ENCODE measurements at places on chromosomes 3 and 15.

- DNase-seq = no peak
Measured at GRCh38 chr3:152835601-152836102, 721 bp downstream of the P2RY1 start.

DNA sequence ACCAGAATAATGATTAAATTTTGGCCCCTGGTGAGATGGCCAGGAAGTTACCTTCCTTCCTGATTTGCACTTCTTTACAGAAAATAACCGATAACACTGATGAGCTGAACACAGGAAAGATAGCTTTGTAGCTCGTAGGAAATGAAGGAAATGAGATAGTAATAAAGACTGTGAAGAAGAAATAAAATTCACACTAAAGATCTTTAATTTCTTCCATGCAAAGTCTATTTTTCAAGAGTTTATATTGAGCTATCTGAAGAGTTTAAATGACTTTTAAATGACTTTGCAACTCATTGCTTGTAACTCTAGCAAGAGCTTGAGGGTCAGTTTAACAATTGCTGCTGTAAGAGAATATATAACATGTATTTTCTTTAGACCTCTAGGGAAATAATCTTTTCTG lies 543.0 kb downstream of the UNC13C start:
- no peak for DNase-seq

GRCh38 chr3:192867645-192868044 lies 50.0 kb downstream of the MB21D2 start:
- DNase-seq = no peak

GRCh38 chr3:14503033-14503705 lies 37.0 kb downstream of the GRIP2 start:
- DNase-seq = no peak

DNA sequence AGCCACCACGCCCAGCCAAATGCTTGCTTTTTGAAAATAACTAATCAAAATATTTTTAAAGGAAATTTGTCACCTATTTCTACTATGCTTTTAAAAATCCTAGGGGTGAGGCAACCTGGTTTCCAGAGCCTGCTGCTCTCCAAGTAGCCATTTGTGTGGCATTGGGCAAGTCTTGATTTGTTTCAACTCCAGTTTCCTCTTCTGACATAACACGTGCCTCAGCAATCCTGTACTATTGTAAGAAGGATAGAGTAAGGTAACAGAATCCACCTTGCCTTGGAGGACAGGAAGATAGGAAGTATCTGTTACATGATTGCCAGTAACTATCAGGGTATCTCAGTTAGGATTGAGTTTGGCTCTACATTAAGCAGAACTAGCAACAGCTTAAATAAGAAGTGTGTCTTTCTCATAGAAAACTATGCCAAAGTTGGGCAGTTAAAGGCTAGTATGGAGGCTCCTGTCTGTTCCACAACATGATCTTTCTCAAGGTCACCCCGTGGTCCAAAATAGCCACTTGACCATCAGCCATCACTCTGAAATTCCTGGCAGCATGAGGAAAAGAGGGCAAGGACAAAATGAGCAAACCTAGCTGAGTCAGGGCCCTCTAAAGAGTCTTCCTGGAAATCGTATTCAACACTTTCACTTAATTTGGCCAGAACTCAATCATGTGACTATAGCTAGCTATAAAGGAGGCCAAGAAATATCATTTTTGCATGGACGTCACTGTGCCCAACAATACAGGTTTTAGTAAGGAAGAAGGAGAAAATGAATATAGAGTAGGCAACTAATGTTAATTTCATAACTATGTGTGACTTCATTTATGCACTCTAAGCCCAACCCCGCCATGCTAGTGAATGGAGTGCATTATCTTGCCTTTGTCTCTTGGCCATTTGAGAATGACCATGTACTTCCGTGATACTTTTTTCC lies 66.1 kb downstream of the HMG20A start:
- no peak for DNase-seq

- DNase-seq = peak; percentile 55
Measured at GRCh38 chr15:55168350-55168974, 28.3 kb downstream of the RSL24D1 start.

- DNase-seq = no peak
Measured at GRCh38 chr3:53703630-53704362, 142.4 kb downstream of the CHDH start.

- no peak for DNase-seq
Measured at GRCh38 chr3:64074060-64074459, 50.8 kb upstream of the PSMD6 start.

DNA sequence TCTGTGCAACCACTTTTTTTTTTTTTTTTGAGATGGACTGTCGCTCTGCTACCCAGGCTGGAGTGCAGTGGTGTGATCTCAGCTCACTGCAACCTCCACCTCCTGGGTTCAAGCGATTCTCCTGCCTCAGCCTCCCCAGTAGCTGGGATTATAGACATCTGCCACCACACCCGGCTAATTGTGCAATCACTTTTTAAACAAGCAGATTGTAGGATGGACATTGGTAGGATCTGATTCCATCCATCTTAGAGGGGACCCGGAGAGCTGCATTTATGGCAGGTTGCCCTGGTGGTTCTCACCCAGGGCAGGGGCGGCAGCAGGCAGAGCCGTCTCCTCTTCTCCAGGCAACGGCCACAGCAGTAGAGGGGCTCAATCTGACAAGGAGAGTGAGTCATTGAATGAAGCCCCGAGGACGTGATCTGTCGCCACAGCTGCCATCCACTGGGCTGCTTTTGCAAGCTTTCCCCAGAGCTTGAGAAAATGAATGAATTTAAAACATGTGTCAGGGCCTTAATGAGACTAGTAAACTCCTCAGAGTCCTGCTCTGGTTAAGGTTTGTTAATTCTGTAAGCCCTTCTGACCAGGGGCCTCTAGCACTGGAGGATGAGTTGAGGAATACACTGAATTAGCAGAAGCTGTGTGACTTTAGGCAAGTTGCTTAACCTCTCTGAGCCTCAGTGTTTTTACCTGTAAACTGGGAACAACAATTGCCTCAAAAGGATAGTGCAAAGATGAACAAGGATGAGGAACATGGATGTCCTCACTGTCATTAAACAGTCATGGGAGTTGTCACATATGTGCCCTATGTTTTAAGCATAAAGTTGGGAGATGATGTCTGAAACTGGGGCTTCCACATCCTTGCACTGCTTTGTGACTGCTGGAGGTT lies 129.1 kb downstream of the ASB7 start:
- DNase-seq = no peak

DNA sequence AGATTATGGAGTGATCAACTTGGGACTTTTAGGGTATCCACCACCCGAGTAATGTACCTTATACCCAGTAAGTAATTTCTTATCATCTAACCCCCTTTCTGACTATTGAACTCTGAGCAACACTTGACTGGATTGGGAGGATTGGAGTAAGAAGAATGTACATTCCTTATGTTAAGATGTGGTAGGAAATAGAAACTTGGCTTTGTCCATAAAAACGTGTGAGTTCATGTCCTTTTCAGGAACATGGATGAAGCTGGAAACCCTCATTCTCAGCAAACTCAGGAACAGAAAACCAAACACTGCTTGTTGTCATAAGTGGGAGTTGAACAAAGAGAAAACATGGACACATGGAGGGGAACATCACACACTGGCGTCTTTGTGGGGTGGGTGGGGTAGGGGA lies 112.3 kb downstream of the PTPRG start:
- DNase-seq = no peak

- no peak for DNase-seq
Measured at GRCh38 chr15:99167640-99168039, 62.8 kb downstream of the SYNM start.

GRCh38 chr3:17927036-17927435 lies 184.6 kb upstream of the TBC1D5 start:
- no peak for DNase-seq

DNA sequence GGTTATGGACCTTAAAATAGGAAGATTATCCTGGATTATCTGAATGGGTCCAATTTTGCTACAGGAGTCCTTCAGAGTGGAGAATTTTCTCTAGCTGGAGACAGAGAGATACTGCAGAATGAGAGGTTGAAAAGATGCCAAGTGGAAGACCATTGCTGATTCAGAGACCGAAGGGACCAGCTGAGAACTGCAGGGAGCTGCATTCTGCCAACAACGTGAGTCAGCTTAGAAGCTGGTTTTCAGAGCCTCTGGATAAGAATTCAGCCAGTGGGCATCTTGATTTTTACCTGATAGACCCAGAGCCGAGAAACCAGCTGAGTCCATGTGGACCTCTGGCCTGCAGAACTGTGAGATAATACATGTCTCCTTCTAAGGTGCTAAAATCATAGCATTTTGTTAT lies 234.0 kb downstream of the NR2F2 start:
- no peak for DNase-seq

DNA sequence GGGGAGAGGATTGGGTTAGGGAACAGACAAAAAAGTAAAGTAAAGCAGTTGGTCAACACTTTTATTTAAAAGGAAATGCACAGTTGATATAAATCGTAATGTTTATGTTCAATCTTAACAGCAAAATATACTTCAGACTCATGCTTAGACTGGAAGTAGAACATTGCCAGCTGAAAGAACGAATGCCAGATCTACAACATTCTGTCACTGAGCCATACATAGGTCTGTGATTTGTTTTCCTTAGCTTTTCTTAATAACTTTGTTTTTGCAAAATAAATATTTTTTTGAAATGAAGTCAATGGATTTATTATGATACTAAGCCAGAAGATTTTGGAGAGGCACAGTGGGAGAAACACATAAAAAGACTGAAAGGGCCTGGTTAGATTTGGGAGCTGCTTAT lies 62.0 kb downstream of the LEKR1 start:
- no peak for DNase-seq

GRCh38 chr3:9917820-9918219 lies 922 bp downstream of the IL17RC start:
- DNase-seq = no peak

DNA sequence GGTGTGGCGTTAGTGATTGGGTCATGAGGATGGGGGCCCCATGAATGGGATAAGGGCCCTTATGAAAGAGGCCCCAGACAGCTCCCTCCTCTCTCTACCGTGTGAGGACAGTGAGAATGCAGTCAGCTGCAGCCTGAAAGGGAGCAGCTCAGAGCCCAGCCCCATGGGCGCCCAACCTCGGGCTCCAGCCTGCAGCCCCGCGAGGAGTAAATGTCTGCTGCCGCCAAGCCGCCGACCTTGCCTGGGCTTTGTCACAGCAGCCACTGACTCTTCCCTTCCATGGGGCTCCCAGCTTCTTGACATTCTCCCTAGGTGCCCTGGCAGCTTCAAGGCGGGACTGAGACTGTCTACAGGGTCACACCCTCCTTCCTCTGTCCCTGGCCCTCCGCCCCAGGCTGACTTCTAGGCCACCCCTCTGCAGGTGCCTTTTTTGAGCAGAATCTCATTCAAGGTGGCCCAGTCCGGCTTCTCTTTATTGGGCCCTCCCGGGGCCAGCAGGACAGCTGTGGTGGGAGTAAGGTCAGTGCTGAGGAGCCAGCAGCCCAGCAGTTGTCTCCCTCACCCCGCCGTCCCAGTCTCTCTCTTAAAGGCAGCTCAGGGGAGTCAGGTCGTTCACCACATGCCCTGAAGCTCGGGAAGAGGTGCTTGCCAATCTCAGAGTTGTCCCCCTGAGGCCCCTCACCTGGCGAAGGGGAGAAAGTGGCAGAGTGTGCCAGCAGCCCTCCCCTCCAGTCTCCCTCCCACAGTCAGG lies 18.7 kb upstream of the PRR20G start:
- no peak for DNase-seq
